ENCODE measurements at places on chromosomes 3 and 15.

DNA sequence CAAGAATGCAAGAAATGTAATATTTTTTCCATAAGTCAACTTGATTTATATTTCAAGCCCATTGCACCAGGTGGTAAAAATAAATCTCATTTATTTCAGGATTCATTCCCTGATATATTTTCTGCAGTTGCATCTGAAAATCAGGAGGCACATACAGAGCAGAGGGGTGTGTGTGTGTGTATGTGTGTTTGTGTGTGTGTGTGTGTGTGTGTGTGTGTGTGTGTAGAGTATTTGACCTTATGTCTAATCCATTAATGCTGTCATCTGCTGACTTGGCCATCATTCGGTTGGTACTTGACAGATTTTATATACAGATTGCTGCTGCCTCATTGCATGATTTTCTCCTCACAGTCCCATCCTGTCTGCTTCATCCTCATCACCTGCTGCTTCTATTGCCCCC, 118.5 kb downstream of the SERPINI1 start:
- no peak for DNase-seq

- DNase-seq, result no peak
Observed at GRCh38 chr15:41215708-41216107, 14.8 kb downstream of the EXD1 start.

GRCh38 chr3:65268426-65268825, 580.6 kb upstream of the ADAMTS9 start:
- DNase-seq, result no peak

DNA sequence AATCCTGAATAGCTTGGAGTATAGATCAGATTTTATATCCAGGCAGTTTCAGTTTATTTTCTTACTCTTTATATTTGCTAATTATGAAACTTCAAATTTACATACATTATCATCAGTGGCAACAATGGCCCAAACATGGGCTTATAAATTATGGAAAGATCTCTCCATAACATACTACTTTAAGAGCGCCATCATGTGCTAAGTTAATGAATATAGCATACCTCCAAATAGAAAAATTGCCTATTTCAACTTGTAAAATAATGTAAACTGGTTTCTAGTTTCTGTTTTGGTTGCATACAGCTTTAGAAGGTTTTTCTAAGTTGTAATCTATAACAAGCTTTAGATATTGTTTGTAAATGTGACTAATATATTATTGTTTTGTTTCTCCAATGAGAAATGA, 531.3 kb upstream of the UBE2E2 start:
- DNase-seq, result no peak

DNA sequence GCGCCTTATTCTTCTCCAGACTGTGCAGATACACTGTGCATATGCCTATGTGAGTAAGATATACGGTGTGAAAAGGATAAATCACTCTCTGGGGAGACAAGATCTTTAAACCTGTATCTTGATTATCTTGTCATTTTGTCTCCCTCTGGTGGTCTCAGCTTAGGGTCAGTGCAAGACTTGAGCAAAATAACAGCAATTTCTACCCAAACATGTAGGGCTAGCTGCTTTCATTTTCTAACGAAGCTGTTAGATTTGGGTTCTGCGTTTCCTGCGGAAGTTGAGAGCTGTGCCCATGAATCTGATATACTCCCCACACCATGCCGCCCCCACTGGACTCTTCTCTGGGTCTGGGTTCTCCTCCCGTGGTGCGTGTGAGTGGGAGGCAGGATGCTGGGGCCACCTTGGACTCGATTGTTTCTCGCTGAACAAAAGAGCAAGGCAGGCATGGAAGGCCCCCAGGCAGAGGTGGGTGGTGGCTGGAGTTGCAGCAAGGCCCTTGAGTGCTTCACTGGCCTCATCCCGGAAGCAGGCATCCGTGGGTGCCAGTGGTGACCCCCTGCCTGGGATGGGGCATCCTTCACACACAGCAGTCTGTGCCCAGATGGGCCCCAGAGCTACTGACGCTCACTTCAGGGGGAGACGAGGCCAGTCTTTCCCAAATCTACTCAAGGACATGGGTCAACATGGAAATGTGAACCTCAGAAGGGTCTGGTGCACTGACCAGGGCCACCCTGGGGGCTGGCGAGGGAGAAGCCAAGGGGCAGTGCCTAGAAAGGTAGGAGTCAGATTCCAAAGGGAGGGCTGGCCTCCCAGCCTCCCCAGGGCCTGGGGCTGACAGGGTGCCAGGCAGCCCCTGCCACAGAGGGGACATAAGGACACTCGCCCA, 179.6 kb downstream of the NSMCE3 start:
- DNase-seq, result peak; percentile 49

- peak; percentile 74 for DNase-seq
Observed at GRCh38 chr15:40398413-40398873, 7.2 kb upstream of the IVD start.

DNA sequence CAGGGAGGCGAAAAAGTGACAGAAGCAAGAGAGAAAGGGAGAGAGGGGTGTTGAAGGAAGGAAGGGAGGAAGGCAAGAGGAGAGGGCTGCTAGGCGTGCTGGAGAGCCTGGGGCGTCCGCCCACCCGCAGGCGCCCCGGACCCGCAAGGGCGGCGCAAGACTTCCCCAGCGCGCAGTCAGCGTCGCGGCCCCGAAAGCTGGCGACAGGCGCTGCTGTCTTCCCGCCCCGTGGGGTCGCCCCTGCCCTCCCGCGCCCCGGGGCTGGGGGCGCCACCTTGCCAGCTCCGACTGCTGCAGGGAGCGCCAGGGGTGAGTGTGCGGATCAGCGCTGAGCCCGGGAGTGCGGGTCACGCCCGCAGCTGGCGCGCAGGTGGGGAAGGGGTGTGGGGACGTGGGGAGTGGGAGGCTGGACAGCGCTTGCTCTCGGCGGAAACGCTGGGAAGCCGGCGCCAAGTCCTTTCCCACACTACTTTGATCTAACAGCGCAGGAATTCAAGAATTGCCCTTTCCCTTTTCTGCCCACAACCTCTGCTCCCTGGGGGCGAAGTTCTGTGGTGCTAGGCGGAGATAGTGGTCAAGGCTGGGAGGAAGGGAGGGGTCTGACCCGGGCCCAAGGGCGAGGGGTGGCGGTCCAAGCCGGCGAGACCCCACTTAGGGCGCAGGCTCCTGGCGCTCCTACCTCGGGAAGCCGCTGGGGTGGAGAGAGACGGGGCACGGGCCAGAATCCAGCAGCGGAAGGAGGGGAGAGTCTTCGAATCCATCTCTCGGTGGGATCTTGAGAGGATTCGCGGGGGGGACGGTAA, 266.1 kb downstream of the CGGBP1 start:
- DNase-seq, result peak; percentile 90

- no peak for DNase-seq
Observed at GRCh38 chr15:94125698-94126097, 105.7 kb upstream of the MCTP2 start.

DNA sequence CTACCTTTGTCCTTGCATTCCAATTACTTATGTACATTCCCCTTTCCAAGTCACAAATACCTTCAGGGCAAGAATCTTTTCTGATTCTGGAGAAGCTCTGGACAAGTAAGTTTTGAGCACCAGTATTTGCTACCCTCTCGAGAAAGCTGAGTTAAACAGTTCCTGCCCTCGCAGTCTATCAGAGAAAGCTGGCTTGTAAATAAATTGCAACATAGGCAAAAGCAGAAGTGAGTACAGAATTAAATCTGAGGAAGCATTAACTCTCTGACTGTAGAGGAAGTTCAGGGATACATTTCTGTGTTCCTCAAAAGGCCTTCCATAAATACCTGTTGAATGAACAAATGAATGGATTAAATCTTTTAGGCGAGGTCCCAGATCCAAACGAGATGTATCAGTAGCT, 1.2 kb downstream of the OSBPL11 start:
- peak; percentile 67 for DNase-seq

DNA sequence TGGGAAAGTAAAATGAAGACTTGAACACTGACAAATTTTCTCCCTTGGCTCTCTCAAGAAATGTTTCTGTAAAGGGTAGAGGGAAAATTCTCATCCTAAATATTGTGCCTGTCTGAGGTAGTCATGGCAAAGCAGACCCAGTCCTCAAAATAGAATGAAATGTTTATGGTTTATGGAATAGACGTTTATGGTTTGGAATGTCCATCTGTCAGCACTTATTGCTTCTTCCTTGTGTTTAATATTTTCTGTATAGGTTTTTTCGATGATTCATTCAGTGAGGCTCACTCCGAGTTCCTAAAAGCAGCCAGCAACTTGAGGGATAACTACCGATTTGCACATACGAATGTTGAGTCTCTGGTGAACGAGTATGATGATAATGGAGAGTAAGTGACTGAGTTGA, 13.9 kb downstream of the ELL3 start:
- DNase-seq, result no peak

- DNase-seq, result no peak
Observed at GRCh38 chr15:49731187-49732099, 110.6 kb downstream of the DTWD1 start.

DNA sequence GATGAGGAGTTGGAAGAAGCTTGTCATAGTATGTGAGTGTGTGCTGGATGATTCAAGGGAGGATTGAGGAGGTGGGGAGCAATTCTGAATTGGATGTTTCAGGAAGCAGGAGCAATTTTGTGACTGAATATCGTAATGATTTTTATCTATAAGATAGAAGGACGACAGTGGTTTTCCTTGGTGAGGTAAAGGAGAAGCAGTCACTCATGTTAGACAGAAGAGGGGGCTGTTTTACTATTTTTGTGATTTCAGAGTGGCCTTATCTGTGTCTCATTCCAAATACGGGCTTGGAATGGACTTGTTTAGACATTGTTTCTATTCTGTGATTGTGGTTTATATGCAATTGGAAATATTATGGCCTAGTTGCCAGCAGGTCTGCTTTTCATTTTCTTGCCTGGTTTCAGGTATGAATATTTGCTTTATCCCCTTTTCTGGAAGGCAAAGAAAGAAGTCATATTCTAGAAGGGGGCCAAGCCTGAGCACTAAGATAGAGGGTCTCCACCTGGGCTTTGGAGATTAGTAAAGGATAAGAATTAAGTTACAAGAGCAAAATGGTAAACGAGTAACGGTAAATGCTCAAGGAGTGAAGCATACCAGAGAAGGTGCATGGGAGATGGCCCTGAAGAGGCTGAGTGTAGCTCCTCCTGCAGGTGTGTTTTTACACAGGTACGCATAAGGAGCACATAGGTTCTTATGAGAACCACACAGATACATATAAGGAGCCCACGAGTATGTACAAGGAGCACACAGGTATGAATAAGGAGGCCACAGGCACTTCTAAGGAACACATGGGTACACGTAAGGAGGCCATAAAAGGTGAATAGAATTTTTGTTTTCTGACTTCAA, 124.6 kb upstream of the KCNAB1 start:
- DNase-seq, result peak; percentile 24

DNA sequence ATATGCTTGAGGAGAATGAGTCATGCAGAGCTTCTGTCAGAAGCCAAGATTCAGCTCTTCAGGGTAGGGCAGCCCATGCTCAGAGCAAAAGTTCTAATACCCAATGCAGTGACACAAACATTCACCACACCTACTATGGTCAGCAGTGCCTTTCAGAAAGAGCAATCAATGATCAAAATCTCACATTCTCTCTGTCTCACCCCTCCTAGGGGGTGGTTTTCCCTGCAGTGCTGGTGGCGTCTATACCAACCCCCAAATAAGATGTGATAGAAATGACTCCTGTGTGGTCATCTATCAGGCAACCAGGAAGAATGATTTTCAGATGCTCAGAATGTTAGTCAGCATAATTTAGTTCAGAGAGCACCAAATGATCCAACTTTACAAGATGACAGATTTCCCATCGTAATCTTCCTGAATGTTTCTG, 385.3 kb downstream of the NTRK3 start:
- no peak for DNase-seq

- DNase-seq, result no peak
Observed at GRCh38 chr3:128435058-128435457, 31.6 kb downstream of the DNAJB8 start.

- no peak for DNase-seq
Observed at GRCh38 chr3:52841211-52841980, 6.6 kb upstream of the MUSTN1 start.
